ENCODE measurements at places on chromosomes 11 and 22. TPM values are rescaled to one million over a fixed set of nuclear protein-coding genes. Genes with fewer than 3 reads are reported as not detected.

Gene DCHS1
- 54.9 TPM for total RNA-seq

Gene KCNC1
- 1.8 TPM for total RNA-seq

Gene TXNRD2
- total RNA-seq: 25.1 TPM

Gene PNPLA3
- total RNA-seq: 5.9 TPM

Gene EEF1G
- total RNA-seq: 2,051 TPM

Gene UBQLNL
- 0.19 TPM for total RNA-seq

Gene OR8D4
- not detected for total RNA-seq

Gene IGLL1
- not detected for total RNA-seq

Gene CRYBB3
- not detected for total RNA-seq

Gene ADAMTS8
- total RNA-seq: 0.10 TPM

Gene MAPK8IP2
- 13.0 TPM for total RNA-seq

Gene SLC6A5
- total RNA-seq: not detected

Gene DRD2
- total RNA-seq: 3.7 TPM

Gene FGF19
- total RNA-seq: 3.5 TPM

Gene CNIH2
- 21.3 TPM for total RNA-seq

Gene TRIM51
- total RNA-seq: not detected

Gene CST6
- total RNA-seq: not detected

Gene KRTAP5-10
- total RNA-seq: not detected

Gene PLEKHB1
- total RNA-seq: 15.7 TPM

Gene OSM
- total RNA-seq: not detected

Gene NRGN
- 17.3 TPM for total RNA-seq

Gene PAX6
- total RNA-seq: 23.8 TPM

Gene OR52I1
- not detected for total RNA-seq

Gene PATE4
- not detected for total RNA-seq

Gene RAB39A
- 3.4 TPM for total RNA-seq

Gene C11orf87
- total RNA-seq: 0.33 TPM

Gene TYR
- total RNA-seq: 6.2 TPM

Gene NEFH
- total RNA-seq: 2.9 TPM

Gene FOLR1
- total RNA-seq: 6.7 TPM

Gene TH
- 11.1 TPM for total RNA-seq

Gene OR51I1
- total RNA-seq: not detected

Gene MAJIN
- not detected for total RNA-seq

Gene TENM4
- 156 TPM for total RNA-seq

Gene IGLL5
- total RNA-seq: not detected

Gene ZP1
- total RNA-seq: not detected

Gene TTC36
- total RNA-seq: 1.6 TPM

Gene ZNF202
- total RNA-seq: 20.5 TPM

Gene SERPIND1
- 7.1 TPM for total RNA-seq

Gene MMP8
- total RNA-seq: not detected

Gene SGSM1
- 5.1 TPM for total RNA-seq

Gene DYNC2H1
- total RNA-seq: 8.9 TPM

Gene APOA4
- 88.5 TPM for total RNA-seq
